ENCODE measurements at places on chromosomes 4 and X. TPM values are rescaled to one million over a fixed set of nuclear protein-coding genes. Genes with fewer than 3 reads are reported as not detected.

Gene TCEAL7
- 0.50 TPM for total RNA-seq

Gene FDCSP
- total RNA-seq = not detected

Gene PDGFRA
- total RNA-seq = not detected

Gene DTHD1
- total RNA-seq = 0.36 TPM

Gene NCAPG
- total RNA-seq = 0.34 TPM

Gene TLR6
- total RNA-seq = 0.50 TPM

Gene HHIP
- under 0.01 TPM for total RNA-seq

Gene GLOD5
- not detected for total RNA-seq

Gene GATA1
- total RNA-seq = not detected

Gene SMIM43
- total RNA-seq = not detected

Gene KDR
- total RNA-seq = not detected

Gene TMPRSS11F
- 8.7 TPM for total RNA-seq

Gene C1GALT1C1
- total RNA-seq = 18.8 TPM

Gene VCX3A
- total RNA-seq = not detected

Gene HTN3
- total RNA-seq = not detected

Gene ARHGEF38
- 0.21 TPM for total RNA-seq

Gene POLA1
- total RNA-seq = 7.5 TPM

Gene ETNPPL
- total RNA-seq = not detected

Gene LAMP2
- 152 TPM for total RNA-seq

Gene CXXC4
- total RNA-seq = 0.43 TPM

Gene FHDC1
- total RNA-seq = 11.4 TPM

Gene BRS3
- total RNA-seq = not detected

Gene FRAS1
- total RNA-seq = 30.4 TPM

Gene OTUD6A
- total RNA-seq = not detected

Gene UNC5C
- total RNA-seq = not detected

Gene SOWAHB
- 15.0 TPM for total RNA-seq

Gene TEC
- 1.6 TPM for total RNA-seq

Gene CCSER1
- 9.6 TPM for total RNA-seq

Gene DRP2
- total RNA-seq = under 0.01 TPM

Gene ZXDB
- 18.5 TPM for total RNA-seq

Gene MAGEA3
- not detected for total RNA-seq

Gene ATP1B4
- total RNA-seq = not detected

Gene TMEM271
- not detected for total RNA-seq

Gene GAGE10
- not detected for total RNA-seq

Gene RHOXF2
- total RNA-seq = not detected
